ENCODE measurements at places on chromosomes 13 and 19.

DNA sequence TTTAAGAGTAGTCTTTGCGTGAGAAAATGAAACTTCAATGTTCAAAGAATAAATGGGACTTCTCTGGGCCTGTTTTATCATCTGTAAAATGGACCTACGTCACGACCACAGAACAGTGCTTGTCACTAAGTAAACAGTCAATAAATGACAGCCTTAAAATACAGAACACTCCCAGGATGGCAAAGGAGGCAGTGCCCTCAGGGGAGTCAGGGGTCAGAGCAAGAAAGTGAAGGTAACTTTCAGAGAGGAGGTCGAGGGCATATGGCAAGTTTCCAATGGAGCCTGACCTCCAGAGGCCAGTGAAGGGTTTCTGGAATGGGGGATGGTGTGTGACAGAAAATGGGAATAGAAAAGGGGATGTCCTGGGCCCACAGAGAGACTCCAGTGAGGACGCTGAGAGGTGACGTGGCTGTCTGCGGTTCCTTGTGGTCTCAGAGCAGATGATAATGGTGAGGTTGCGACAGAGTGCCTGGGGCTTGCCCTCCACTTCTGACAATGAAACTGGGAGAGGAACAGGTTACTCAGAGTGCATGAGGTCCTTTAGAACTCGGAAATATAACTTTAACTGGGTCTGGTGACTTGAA is 91.8 kb downstream of the UBL3 start:
- no peak for DNase-seq

DNA sequence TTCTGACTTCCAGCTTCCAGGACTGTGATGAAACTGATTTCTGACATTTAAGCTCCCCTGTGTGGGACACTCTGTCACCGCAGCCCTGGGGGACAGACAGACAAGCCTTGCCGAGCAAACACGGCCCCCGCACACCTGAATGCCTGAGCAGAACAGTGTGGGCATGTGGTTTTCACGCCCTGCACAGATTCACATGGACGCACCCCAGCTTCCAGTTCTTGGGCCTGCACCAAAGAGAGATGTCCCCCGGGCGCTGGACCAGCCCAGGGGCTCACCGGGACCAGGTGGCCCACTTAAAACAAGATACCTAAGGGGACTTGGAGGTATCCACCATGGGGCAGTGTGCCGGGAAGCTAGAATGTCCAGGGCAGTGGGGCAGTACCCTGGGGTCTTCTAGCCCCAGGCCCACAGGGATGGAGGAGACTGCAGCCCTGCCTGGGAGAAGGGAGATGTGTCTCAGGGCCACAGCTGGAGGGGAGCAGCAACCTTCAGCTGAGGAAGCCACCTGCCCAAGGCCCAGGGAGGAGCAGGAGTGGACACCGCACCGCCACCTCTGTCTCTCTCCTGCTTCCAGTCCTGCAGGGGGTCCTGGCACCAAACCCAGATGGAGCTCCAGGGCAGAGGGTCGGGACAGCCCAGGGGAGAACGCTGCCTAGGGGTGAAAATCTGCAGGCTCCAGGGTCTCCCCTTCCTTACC is 50.5 kb downstream of the SOX1 start:
- DNase-seq, result peak; percentile 46

DNA sequence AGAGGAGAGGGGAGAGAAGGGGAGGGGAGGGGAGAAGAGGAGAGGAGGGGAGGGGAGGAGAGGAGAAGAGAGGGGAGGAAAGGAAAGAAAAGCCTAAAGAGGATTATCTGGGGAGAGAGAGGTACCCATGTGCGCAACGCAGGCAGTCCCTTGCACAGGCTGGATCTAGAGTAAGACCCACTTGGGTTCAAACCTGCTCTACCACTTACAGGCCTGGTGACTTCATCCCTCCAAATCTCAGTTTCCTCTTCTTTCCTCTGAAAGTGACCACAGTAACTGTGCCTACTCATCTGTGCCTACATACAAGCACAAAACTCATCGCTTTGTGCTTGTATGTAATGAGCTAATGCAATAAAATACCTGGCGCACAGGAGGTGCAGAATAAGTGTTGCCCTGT is 732 bp upstream of the MAP1S start:
- no peak for DNase-seq

GRCh38 chr19:33557720-33558119 is 36.1 kb upstream of the PEPD start:
- no peak for DNase-seq

- no peak for DNase-seq
These were observed 5.7 kb downstream of the VSTM2B start for GRCh38 chr19:29531458-29532025.

DNA sequence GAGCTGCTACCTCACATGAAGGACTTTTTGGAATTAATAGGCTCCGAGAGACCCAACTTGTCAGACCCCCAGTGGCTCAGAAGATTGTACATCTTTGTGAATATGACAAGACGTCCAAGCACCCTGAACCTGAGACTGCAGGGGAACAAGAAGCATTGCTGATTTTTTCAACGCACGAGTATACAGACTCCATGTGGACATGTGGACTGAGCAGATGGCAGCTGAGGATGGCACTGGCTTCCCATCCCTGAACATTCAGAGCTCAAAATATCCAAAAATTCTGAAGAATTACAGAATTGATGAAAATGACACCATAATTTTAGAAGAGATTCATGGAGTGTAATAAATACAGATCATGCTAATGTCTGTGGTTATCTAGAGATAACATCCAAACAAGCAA is 254.1 kb downstream of the MZT1 start:
- DNase-seq, result no peak

GRCh38 chr19:17539238-17540117 is 16.0 kb upstream of the COLGALT1 start:
- peak; percentile 70 for DNase-seq

DNA sequence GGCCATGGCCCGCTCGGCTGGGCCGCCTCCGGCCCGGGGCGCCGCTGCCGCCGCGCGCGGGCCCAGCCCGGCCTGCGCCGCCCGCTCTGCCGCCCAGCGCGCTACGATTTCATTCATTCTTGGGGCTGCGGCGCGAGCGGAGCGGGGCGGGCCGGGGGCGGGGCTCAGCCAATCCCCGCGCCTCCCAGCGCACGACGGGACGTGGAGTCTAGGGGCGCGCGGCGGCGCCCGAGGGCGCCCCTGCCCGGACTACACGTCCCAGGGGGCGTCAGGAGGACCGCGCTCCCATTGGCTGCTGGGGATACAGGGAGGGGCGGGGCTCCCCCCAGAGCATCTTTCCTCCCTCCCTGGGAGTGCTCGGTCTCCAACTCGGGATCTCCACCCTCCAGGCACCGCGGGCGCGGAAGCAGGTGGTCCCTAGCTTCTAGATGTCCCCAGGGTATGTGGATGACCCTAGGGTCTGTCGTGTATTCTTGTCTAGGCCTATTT is 5.6 kb upstream of the DPF1 start:
- peak; percentile 90 for DNase-seq

GRCh38 chr19:16594681-16595091 is 22.5 kb upstream of the SLC35E1 start:
- no peak for DNase-seq

GRCh38 chr19:51493776-51494175 is 7.8 kb downstream of the SIGLEC12 start:
- DNase-seq, result no peak

DNA sequence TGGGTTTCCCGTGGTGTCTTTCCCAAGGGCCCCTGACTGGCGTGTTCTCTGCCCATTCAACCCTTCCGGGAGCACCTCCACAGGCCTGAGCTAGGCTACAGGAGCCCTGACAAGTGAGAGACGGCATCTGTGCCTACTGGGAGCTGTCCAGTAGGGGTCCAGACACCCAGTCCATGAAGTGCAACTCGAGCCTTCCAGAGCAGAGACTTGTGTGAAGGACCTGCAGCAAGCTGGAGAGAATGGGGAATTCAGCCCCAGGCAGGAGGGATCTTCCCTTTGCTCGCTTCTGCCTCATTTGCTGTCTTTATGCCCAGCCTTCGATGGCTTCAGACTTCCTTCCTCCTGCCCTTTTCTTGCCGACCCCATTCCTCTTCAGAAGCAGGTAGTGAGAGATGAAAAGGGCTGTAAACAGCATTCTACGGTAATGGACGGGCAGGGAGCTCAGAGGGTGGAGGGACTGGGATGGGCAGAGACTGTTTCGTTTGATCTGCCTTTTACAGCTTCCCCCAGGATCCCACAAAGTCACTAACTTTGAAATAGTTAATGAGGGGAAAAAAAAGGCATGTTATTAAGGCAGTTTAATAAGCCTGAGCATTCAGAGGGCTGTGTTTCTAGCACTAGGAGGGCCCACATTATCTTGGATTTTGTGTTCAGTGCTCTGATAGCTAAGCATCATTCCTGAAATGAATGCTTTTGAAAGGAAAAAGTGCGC is 327.6 kb downstream of the FGF9 start:
- no peak for DNase-seq

DNA sequence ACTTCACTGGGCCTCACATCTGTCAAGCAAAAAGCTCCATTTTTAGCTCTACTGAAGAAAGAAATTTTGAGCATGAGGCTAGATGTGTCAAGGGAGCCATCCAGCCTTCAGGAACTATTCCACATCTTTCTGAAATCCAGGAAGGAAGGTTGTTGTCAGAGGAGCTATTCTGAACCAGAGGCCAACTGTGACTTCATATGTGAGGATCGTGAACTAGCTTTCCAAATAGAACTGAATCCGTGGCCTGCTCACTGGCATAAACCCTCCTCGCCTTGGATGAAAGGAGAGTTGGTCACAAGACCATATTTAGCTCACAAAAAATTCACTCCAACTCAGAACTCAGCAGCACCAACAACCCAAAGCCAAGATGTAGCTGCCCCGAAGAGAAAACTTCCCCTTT is 195.8 kb downstream of the FOXO1 start:
- no peak for DNase-seq

- no peak for DNase-seq
These were observed 44.0 kb downstream of the WDFY2 start for GRCh38 chr13:51628059-51628852.

DNA sequence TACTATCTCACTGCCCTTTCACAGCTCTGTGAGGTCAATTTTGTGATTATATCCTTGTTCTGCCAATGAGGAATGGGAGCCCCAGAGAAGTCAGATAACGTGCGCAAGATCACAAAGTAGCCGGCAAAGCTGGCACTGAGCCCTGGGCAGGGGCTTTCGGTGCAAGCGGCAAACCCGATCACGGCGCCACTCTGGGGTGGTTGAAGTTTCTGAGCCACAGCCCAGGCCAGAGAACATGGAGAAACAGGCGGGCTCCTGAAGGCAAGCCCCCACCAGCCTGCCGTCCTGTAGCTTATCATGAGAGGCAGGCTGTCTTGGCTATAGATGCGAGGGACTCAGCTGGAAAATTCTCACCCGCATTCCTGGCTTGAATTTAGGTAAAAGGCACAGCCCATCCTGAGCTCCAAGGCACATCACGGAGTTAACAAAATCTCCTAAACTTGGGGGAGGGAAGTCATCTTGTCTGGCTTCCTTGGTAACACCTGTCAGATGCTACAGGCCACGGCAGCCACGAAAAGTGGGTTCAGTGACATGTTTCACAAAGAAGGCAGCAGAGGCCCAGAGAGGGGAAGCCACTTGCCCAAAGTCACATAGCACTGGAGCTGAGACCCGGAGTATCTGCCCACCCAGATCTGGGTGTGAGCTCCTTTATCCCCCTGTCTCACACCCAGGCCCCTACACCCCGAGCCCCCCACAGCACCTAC is 12.5 kb downstream of the TNNT1 start:
- DNase-seq, result no peak

GRCh38 chr19:262125-262524 is 29.1 kb downstream of the PLPP2 start:
- no peak for DNase-seq

DNA sequence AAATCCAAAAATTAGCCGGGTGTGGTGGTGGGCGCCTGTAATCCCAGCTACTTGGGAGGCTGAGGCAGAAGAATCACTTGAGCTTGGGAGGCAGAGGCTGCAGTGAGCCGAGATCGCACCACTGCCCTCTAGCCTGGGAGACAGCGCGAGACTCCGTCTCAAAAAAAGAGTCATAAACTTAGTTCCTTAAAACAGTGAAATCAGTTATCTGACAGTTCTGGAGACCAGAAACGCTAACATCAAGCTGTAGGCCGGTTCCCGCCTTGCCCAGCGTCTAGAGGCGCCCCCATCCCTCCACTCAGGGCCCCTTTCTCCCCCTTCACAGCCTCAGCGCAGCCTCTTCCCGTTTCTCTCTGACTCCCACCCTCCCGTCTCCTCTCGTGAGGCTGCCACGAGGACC is 11.9 kb downstream of the ADAT3 start:
- DNase-seq, result no peak

GRCh38 chr19:38070573-38070972 is 153.4 kb downstream of the DPF1 start:
- peak; percentile 23 for DNase-seq
